ENCODE measurements at places on chromosomes 16 and 17.

GRCh38 chr17:17514993-17515933 lies 19.1 kb upstream of the RASD1 start:
- no peak for DNase-seq

DNA sequence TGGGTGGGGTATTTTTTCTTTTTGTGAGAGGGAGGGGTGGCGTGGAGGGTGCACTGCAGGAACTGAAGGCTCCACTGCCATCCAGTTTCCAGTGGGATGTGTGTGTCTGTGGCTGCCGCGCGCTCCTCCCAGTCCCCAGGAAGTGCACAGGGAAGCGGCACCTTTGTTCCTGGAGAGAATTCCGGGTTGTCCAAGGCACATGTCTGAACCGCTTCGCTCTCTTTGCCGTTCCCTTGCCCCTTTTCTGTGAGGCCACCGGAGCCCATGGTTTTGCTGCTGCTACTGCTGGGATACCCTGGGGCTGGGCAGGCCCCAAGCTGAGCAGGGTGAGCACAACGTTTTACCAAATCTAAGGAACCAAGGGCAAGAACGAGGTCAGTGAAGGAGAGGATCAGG lies 19.5 kb downstream of the ACSF3 start:
- no peak for DNase-seq

- no peak for DNase-seq
These were observed 5.6 kb downstream of the CD19 start for GRCh38 chr16:28937222-28937876.

DNA sequence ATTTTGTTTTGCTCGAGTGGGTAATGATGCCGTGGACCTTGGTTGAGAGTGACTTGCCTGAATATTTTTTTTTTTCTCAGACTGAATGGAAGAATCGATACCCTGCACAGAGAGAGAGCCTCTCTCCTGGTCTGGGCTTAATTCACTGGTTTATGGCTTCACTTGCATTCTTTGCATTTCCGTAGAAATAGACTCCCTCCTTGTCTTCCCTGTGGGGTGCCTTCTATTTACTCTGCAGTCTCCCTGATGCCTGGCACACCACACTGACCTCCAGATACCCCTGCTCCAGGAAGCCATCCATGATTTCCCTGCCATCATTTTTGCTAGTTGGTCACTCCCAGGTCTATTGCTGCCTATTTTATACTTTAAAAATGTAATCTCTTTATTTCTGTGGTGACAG lies 238.0 kb downstream of the SNX29 start:
- no peak for DNase-seq

GRCh38 chr16:10858203-10858602 lies 18.8 kb upstream of the CIITA start:
- no peak for DNase-seq

- no peak for DNase-seq
These were observed 14.8 kb upstream of the LIMD2 start for GRCh38 chr17:63714550-63715277.

DNA sequence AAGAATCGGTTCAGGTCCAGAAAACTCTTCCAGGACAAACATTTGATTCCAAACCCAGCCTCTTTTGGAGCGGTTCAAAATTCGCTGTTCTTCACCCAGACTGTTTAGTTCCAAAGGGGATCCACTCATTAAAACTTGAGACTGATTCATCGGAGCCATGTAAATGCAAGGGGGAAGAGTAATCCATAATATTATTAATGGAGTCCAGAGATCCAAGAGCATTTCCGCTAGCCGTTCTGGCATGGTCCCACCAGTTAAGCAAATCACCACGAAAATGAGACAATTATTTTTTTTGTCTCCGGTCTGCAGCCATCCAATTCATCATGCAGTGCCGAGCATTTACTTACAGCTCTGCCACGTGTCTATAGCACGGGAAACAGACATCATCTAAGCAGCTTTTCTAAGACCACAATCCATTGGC lies 15.1 kb downstream of the CDH8 start:
- DNase-seq, result no peak

- no peak for DNase-seq
These were observed 30.2 kb downstream of the SPHK1 start for GRCh38 chr17:76414334-76415295.

- DNase-seq, result no peak
These were observed 32.3 kb upstream of the GOSR2 start for GRCh38 chr17:46890638-46891037.

- no peak for DNase-seq
These were observed 5.6 kb upstream of the HSBP1 start for GRCh38 chr16:83802135-83802534.

- no peak for DNase-seq
These were observed 55.0 kb upstream of the CBFA2T3 start for GRCh38 chr16:89031715-89032659.

DNA sequence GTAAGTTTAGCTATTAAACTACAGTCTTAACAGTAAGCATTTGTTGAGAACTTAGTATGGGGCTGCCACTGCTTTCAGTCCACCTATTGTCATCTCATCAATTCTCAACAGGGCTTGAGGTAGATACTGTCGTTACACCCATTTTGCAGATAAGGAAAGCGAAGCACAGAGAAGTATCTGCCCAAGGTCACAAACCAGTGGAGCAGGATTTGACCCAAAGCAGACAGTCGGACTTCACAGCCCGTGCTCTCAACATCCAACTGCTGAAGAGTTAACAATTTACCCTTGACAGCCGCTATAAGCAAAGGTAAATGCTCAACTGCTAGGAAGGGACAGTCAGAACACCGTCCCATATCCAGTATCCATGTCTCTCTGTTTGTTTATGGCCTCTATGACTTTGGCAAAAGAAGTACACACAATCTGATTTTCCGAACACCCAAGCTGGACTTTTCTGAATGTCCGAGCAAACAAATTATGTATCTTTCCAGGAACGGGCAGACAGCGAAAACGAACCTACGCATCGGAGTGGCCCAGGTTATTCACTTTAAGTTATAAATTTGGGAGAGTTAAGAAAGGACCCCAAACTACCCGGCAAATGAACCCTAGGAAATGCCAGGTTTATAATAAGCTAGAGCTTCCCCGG lies 1.2 kb downstream of the SIAH1 start:
- no peak for DNase-seq

- no peak for DNase-seq
These were observed 725 bp upstream of the CACNA1H start for GRCh38 chr16:1152123-1152638.

Data from cortex of kidney (tissue), 1 donor.